IPS DF 6.9 (cell line): ENCODE measurements at places on chromosomes 5 and 9.

DNA sequence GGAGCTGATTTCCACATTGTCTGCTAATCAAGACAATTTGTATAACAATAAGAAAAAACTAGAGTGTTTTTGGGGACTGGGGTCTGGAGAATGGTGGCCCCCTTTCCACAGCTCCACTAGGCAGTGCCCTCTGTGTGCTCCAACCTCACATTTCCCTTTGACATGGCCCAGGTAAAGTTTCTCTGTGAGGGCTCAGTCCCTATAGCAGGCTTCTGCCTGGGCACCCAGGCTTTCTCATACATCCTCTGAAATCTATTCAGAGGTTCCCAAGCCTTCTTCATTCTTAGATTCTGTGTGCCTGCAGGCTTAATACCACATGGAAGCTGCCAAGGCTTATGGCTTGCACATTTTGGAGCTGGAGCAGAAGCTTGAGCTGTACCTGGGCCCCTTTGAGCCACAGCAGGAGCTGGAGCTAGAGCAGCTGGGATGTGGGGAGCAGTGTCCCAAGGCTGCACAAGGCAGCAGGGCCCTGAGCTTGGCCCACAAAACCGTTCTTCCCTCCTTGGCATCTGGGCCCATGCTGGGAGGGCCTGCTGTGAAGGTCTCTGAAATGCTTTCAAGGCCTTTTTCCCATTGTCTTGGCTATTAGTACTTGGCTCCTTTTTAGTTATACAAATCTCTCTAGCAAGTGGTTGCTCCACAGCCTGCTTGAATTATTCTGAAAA is 49.1 kb upstream of the VPS13A start:
- DNase-seq = peak; percentile 80

DNA sequence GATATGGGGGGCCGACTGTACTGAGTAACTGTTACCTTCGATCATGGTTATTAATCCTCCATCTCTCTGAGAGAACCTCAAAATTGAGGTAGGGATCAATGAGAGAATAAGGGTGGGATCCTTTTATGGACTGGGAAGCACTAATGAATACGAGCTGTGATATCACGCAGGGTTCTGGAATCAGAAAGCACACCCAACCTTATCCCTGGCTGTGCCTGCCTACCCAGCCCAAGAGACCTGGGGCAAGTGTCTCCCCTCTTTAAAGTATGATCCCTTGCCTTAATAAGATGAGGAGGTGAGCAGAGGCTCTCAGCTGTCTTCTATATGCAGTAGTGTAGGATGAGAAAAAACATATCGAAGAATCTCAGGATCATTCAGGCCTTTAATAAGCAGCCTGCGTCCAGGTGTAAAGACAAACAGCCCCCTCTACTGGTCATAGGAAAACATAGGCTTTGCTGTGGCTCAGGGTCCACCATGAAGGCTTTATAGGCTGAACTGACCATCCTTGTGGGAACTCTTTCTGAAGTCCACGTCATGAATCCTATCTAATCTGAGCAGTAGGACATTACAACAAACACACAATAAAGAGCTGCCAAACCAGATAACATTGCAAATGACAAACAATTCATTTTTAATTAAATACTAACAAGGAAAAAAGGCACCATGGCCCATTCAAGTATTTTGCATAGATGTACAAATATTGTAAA is 16.8 kb downstream of the NIPAL4 start:
- DNase-seq = no peak

DNA sequence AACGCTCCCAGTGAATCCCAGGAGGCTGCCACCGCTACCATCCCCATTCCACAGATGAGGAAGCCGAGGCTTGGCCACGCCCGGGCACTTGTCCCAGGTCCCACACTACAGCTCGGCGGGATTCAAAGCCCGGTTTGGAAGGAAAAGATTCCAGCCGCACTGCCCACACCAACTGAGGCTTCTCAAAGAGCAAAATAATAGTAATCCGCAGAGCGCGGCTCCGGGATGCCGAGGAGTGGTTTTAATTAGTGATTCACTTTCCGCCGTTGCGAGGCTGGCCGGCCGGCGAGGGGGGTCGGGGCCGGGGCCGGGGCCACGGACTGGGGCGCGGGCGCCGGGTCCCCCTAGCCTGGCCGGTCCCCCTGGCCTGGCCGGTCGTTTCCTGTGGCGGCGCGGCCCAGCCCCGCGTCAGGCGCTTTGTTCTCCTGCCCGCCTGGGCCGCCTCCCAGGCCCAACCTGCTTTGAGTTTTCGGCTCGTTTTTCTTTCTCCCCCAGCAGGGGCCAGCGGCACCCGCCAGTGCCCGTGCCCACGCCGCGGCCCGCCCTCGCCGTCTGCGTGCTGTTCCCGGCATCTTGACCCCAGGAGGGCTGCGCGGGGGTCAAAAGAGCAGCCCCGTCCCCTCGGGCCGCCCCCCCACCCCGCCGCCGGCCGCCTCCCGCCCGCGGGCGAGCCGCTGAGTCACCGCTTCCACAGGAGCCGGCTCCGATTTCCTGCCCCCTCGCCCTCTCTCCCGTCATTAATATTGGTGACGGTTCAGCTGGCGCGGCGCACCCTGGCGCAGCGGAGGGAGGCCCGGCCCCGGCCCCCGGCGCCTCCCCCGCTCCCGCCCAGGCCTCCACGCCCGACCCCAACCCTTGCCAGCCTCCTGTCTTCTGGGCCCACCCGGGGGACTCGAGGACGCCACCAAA is 31.2 kb downstream of the FGF18 start:
- no peak for DNase-seq

GRCh38 chr5:122668552-122668951 is 106.3 kb upstream of the SNX2 start:
- DNase-seq = no peak

GRCh38 chr5:155676967-155677366 is 650.0 kb upstream of the SGCD start:
- DNase-seq = no peak

GRCh38 chr9:95109456-95109855 is 208.1 kb downstream of the FANCC start:
- DNase-seq = no peak

GRCh38 chr5:76406014-76406413 is 2.9 kb downstream of the IQGAP2 start:
- DNase-seq = no peak

DNA sequence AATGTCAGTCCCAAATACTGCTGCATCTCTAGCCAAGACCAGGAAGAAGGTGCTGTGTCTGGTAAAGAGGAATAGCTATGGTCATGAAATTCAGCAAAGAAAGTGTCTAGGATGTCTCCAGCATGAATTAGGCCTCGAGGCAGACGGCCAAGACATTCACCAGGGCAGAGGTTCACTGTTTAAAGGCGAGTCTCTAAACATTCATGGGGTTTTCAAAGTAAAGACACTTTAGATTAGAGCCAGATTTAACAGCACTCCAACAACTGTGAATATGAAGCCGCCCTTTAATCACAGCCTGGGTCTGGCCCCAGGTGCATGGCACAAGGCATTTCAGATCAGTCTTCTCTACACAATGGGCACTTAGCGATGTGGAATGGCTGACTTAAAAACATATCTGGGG is 95.0 kb downstream of the ANKH start:
- no peak for DNase-seq

DNA sequence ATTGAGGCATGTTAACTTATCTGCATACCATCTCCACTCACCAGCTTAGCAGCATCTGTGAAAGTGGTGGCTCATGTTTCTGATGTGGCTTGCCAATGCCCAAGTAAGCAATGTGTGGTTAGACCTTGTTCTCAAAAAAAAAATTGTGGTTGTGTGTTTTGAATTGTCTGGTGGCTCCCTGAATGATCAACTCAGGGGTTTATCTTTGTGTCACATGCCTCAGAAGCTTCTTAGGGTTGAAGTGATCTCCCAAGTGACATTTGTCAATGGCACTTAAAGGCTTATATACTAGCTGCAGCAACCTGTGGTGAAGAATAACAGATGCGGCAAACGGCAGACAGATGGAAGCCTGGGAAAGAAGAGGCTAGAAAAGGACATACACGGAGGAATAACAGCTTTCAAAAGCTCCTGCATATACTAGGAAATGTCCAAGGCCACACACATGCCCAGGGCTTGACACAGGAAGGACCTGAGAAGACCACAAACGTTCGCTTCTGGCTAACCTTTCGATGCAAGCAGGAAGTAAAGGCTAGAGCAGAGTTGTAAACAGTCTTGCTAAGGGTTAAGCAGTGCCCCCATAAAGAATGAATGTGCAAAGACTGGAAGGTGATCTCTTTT is 42.2 kb upstream of the FSD1L start:
- DNase-seq = no peak

GRCh38 chr9:124680049-124680448 is 91.1 kb downstream of the NR6A1 start:
- no peak for DNase-seq
